ENCODE measurements at places on chromosomes 3 and 15. TPM values are rescaled to one million over a fixed set of nuclear protein-coding genes. Genes with fewer than 3 reads are reported as not detected.

DNA sequence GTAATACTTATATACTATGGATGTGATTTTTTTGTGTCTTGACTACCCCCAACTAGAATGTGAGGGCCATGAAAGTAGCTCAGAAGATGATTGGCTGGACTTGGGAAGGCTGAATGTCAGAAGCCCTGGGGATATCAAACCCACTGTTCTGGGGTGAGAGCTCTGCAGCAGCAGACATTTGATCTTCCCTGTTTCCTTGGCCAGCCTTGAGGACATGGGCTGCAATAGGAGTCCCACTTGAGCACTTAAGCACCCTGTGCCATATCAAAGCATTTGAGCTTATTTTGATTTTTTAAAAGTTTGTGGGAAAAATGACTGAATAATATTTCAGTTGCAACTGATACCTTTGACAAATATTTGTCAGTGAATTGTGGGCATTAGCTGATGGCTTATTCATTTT is 21.7 kb downstream of the GTF2E1 start:
- no peak for DNase-seq

The MASP1 gene
- total RNA-seq, result 22.8 TPM

DNA sequence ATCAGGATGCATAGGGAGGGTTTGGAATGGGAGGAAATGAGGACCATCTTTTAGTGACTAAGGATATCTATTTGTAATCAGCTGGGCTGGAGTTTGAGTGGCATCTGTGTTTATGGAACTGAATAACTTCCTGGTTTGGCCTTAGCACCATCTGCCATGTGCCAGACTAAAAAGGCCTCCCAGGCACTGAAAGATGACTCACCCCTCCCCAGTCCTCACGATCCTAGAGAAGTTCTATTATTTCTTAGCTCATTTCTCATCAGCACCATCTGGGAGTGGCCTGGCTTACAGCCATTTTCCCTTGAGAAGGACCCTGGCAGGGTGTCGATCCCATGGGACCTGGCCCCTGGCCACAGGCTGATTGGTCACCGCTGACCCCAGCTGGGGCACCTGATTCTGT is 23.9 kb upstream of the CTXND1 start:
- no peak for DNase-seq

The NMB gene
- 2.4 TPM for total RNA-seq

The MCF2L2 gene
- 42.0 TPM for total RNA-seq

The PLA2G4D gene
- under 0.01 TPM for total RNA-seq

DNA sequence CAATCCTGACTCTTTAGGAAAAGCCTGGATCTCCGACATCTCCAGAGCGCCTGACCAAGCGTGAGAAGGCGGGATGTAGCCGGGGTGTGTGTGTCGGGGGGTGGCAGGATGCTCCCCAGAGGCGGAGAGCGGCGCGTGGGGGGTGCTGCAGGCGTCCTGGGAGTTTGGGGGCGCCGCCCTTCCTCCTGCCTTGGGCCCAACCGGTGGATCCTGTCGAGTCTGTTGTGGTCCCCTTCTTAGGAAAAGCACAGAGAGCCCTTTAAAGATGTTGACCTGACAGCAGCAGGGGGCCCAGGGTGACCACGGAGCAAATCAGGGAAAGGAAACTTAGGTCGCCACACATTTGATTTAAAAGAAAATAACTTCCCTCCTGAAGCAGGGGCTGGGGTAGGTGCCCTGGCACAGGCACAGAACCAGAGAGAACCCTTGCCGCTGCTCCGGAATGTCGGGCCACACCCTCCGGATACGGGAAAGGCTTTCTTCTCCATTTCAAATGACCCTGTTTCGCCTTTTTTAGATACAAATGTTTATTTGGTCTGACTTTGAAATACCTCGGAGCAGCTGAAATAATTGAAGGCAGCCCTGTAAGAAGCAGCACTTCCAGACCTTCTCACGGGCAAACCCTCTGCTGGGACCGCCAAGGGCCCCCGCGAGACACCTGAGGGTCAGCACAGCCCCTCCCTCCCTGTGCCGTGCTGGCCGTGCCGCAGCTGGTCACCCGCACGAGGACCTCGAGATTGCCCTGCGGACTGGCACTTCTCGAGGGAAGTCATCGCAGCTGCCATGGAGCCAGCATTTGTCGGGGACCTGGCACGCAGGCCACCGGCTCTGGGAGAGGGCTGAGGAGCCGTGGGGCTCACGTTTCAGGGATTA is 102.9 kb upstream of the KLF13 start:
- no peak for DNase-seq

The MGA gene
- 81.9 TPM for total RNA-seq

- no peak for DNase-seq
These were observed 142.5 kb downstream of the NR1I2 start for GRCh38 chr3:119924111-119925094.

The SEMA3G gene
- total RNA-seq, result 4.1 TPM

DNA sequence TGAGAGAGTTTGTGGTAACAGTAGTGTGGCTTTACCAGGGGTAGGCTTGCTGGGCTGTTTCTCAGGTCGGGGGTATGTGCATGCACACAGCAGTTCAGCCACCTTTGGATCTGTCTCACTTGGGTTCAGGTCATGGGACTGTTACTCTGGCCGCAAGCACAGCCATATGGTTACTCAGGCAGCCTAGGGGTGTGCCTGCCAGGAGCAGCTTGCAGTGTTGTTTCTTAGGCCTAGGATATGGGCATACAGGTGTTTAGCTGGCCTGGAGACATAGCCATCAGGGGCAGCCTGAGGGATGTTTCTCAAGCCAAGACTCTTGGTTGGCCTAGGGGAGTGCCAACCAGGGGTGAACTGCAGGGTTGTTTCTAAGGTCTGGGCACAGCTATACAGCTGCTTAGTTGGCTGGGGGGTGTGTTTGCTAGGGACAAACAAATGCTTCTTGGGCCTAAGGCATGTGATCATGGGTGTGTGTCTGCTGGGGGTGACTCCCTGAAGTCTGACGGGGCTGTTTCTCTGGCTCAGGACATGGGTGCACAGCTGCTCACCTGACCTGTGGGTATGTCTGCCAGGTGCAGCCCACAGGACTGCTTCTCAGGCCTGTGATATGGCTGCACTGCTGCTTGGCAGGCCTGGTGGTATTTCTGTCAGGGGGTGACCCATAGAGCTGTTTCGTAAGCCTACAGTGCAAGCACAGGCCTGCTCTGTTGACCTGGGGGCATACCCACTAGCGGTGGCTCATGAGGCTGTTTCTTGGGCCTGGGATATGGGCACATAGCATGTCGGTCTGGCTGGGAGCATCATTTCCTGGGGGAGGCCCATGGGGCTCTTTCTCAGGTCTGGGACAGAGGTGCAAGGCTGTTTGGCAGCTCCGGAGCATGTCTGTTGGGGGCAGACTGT is 168.0 kb upstream of the THRB start:
- DNase-seq, result no peak

The KCNH8 gene
- 11.0 TPM for total RNA-seq

DNA sequence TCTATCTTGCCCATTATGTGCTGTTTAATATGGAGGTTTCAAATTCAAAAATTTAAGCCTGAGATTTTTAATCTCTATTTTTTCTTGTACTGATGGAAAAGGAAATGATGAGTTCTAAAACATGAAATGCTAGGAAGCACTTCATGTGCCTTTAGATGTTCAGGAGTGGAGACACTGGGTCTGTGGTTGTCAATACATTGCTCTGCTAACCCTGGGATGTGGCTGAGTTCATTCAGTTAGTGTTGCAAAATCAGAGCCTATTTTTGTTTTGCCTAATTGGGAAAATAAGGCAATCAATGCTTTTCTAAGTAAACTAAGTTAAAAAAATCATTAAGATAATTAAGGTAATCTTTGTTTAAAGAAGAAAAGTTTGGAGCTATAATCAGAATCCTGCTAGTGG is 83.1 kb downstream of the DIPK2A start:
- DNase-seq, result no peak

GRCh38 chr15:48546296-48546695 is 99.2 kb downstream of the FBN1 start:
- no peak for DNase-seq

DNA sequence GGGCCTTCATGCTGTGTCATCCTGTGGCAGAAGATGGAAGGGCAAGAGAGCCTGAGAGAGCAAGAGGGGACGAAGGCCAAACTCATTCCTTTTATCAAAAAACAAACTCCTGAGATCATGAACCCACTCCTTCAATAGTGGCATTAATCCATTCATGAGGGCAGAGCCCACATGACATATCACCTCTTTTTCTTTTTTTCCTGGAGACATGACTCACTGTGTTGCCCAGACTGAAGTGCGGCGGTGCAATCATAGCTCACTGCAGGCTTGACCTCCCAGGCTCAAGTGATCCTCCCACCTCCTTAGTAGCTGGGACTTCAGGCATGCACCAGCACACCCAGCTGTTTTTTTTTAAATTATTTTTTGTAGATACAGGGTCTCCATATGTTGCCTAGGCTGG is 92.0 kb upstream of the RNU6-1 start:
- no peak for DNase-seq

DNA sequence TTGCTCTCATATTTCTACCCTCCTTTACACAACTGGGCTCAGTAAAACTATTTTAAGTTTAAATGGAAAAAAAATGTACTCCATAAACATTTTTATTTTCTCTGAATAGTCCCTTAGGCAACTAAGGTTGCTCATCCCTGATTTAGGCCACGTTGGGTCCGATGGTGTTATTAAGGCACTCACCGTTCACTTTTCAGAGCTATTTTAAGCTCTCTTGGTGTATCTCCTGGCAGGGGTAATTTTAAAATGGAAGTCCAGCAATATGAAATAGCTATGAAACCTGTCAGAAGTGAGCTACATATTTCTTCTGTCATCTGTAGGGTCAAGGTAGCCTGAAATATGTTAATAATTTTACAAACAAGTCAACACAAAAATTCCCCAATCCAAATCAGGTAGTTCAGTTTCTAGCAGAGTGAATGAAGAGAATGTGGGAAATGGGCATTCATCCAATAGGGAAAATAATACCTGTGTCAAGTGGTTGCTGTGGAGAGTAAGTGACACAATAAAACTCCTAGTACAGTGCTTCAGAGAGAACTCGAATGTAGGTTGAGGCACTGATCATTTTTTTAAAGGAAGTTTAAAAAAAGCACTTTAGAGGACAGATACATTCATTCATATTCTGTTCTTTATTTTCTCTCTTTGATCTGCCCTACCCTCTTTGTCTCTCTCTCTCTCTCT is 209.3 kb upstream of the FEZF2 start:
- no peak for DNase-seq

DNA sequence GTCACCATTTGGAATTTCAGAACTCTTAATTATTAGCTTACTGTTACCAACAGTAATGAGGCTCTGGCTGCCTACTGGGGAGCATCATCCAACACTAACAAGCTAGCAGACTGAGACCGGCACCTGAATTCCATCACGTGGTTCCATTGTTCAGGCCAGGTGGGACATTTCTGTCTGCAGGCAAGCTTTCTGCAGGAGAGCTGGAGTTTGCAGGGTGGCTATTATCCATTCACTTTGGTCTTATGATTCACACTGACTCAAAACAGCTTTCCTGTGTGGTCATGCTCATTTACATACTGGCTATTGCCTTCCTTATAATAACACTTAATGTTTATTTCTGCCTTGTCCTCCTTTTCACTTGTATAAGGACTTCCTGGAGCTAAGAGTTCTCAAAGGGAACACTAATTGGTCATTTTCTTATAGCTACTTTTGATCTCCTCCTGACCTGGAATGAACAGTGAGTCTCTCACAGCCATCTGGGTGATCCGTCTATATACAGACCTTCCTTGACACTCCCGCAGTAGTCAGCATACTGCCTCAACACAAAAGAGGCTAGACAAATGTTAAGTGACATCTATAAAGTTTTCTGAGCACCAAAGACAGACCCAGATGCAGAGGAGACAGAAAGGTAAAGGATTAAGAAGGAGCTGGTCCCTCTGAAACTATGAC is 695.4 kb downstream of the FHIT start:
- no peak for DNase-seq

The RAB6B gene
- total RNA-seq, result 43.2 TPM

The MON1A gene
- 14.7 TPM for total RNA-seq

DNA sequence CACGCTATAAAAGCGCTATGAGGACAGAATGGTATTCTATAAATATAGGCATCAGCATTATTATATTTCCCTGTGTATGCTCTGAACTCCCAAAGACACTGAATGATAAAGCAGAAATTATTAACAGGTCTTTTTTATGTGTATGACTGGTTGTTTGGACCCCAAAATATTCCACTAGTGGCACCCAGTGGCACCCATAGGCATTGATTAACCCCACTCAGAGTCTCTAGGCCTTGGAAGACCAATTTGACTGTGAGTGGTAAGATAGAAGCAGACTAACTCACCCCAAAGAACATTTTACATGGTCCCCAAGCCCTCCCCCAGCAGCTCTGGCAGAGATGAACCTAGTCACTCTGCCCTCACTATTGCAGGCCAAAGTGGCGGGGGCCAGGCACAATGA is 45.4 kb upstream of the UBE2E1 start:
- no peak for DNase-seq

The GOLGA6D gene
- total RNA-seq, result not detected

GRCh38 chr3:131669600-131669999 is 166.8 kb upstream of the MRPL3 start:
- no peak for DNase-seq

DNA sequence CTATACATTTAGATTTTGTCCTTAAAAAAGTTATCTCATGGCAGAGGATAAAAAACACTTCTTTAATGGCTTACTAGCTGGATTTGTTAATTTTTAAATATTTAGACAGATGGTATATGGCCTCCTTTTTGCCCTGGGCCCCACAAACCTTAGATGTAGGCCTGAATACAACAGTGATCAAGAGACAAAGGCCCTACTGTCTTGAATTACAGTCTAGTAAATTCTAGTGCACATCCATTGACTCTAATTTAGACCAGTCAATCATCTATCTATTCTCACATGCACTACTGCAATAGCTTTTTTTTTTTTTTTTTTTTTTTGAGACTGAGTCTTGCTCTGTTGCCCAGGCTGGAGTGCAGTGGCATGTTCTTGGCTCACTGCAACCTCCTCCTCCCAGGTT is 452.8 kb downstream of the FHIT start:
- DNase-seq, result no peak

DNA sequence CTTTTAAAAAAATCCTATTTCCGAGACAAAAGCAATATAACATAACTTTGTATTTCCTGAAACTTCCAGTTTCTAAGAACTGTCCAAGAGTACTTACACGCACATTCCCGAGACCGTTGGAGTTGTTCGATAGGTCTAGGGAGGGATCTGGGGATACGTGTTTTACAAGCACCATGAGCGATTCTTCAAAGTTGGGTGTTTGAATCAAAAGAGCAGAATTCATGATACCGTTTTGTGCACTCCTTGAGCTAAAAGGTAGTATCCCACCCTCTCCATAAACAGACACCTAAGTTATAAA is 700 bp upstream of the EDEM1 start:
- DNase-seq, result peak; percentile 10

DNA sequence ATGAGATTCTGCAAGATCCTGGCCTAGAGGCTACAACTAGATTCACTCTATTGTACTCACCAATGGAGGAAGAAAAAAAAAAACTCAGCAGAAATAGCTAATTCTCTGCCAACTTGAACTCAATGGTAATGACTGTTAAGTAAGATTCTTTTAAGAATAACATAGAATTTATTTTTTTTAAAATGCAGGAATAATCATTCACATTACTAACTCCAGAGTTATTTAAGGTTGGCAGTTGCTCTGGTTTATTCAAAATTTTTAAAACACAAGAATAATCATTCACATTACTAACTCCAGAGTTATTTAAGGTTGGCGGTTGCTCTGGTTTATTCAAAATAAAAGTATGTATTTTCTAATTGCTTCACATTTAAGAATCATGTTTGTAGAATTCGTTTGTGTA is 1071.9 kb downstream of the IGSF11 start:
- DNase-seq, result no peak

The GOLGA6L7 gene
- not detected for total RNA-seq

The DUOXA1 gene
- total RNA-seq, result not detected

GRCh38 chr3:4722103-4722502 is 229.0 kb downstream of the ITPR1 start:
- peak; percentile 44 for DNase-seq

The BCHE gene
- total RNA-seq, result 13.9 TPM

The RBP2 gene
- total RNA-seq, result not detected

- DNase-seq, result no peak
These were observed 250.1 kb downstream of the DIPK2A start for GRCh38 chr3:144221761-144222160.
